ENCODE measurements at places on chromosomes 1 and 21. TPM values are rescaled to one million over a fixed set of nuclear protein-coding genes. Genes with fewer than 3 reads are reported as not detected.

- no peak for DNase-seq
- no peak overlapping the region for H3K4me3 ChIP-seq
- H3K27ac ChIP-seq, result no peak overlapping the region
- H3K36me3 ChIP-seq, result no peaks in the 10 kb centered on the region
- peaks cover 8% of the 10 kb centered on the region for H3K27me3 ChIP-seq
Measured at GRCh38 chr1:7375781-7376660, 395.1 kb upstream of the VAMP3 start.

DNA sequence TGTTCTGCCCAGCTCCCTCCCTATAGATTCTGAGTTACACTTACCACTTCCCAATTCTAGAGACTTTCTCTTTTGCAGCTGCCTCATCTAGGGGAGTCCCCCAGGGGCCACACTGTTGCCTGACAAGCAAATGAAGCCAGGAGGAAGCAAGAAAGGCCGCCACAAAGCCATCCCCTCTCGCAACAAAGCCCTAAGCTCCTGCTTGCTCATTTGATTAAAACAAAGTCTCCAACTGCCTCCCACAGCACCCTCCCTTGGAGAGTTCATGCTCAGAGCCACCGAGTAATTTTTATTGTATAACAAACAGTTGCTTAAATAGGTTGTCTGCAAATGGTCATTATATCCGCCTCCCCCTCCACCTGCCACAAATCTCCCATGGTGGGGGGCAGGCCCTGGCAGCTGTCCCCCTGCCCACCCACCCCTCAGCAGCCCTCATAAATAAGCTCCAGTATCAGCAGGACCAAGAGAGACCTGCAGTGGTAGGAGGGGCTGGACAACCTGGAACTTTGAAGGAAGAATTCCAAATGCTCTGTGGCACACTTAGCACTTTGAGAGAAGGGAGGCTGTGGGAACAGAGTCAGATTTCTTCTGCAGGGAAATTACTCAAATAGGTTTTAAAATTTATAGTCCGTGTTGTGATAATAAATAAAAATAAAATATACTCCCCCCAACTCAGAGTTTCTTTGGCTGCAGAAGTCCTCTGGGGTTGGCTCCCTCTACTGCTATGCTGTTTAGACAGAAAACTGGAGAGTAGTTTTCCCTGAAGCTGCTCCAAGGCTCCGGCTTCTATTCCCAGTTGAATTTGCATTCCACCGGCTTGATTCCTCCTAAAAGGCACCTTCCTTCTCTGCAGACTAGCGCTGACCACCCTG lies 237.5 kb downstream of the TTLL7 start:
- no peak overlapping the region for H3K27ac ChIP-seq
- no peaks in the 10 kb centered on the region for H3K4me1 ChIP-seq
- H3K4me3 ChIP-seq, result no peak overlapping the region
- peaks cover 3% of the 10 kb centered on the region for H3K27me3 ChIP-seq
- DNase-seq, result no peak

The RAB25 gene
- 0.18 TPM for total RNA-seq

The F13B gene
- not detected for total RNA-seq

Data from activated T-helper 2 cell treated with anti-CD3 and anti-CD28 coated beads, Interferon-gamma antibody, Interleukin-2, Interleukin-4, amounts not matched to agents 10 μg/mL and 5 μg/mL and 100 μg/mL, durations not matched to agents 14 hours and 24 hours and 36 hours (primary cell).